Activated naive CD4-positive, alpha-beta T cell (primary cell): ENCODE measurements at places on chromosomes 7 and 10.

DNA sequence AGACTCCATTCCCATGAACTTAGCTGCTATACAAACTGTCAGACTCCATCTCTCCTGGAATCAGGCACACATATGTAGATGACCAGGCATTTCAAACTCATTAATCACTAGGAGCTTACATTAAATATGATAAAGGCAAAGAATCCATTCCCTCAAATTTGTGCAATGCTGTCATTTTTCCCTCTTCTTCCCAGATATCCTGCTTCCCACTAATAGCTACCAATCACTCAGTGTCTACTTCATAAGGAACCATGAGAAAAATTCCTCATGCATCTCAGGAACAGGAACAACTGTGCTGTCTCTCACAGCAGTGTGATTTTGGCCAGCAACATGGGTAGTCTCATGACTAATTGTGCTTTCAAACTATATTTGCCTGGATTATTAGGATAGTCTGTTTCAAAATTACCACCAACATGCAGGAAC lies 133.9 kb downstream of the DKK1 start:
- DNase-seq = no peak

DNA sequence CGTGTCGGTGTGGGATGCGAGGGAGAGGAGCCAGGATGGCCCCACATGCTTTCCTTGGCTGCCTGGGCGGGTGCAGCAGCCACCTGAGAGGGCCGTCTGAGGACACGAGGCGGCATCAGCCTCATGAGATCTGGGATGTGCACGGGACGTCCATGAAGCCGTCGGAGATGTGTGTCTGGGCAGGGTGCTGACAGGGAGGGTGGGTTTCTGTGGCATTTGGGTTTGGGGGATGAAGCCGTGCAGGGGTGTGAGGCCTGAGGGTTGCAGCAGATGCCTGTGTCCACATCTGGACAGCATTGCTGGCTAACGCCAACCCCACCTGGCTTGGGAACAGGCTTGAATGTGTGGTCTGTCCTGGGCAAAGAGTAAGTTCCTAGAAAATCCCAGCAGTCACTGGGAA lies 179.5 kb downstream of the DNAJB6 start:
- DNase-seq = no peak

- DNase-seq = no peak
These were observed 234.0 kb upstream of the SP8 start for GRCh38 chr7:21020667-21021066.

GRCh38 chr7:131111081-131111576 lies 216.5 kb upstream of the MKLN1 start:
- DNase-seq = no peak

DNA sequence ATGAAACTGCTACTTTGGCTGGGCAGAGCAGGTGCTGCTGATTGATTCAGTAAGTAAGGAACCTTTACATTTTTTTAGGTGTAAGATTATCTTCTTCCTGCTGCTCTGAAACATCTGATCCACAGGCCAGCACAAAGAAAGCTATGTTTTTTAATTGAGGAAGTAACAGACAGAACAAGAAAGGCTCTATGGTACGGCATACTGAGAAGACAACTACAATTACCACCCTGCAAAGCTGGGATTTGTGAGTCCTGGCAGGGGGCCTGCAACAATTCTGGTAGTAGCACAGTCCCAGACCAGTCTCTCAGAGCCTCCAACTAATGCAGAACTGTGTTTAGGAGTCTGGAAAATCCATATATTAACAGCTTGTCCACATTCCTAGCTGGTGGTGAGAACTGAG lies 103.0 kb upstream of the LRRTM3 start:
- DNase-seq = no peak

DNA sequence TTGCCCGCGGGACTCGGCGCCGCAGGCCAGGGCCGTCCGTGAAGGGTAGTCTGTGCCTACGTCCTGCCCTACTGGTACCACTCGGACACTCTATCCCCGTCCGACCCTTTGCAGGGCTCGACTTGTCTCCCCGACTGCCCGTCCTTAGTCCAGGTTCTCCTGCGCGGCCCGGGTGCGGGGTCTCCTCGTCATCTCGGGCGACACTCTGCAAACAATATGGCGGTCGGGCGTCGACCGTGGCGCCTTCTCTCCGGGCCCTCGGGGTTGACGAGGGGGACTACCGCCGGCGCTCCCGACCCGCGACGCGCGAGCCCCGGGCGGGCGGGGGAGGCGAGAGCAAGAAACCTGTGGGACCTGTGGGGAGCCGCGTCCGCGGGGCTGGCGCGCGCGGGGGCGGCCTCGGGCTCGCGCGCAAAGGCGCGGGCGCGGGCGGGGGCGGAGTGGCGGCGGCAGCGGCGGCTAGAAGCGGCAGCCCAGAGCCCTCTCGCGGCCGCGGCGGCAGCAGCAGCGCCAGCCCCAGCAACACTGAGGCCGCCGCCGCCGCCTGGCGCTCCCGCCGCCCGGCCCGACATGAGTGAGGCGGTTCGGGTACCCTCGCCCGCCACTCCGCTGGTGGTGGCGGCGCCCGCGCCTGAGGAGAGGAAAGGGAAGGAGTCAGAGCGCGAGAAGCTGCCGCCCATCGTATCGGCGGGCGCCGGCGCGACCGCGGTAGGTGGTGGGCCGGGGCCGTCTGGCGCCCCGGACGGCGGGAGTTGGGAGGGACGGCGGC lies at the start of gene HECTD2:
TSS of gene HECTD2 (plus strand) at position 476 of the 769 bp plus-strand sequence. CDS start at position 571, 95 bp downstream.
- DNase-seq = peak; percentile 83

- peak; percentile 83 for DNase-seq
These were observed 4.1 kb downstream of the MBLAC1 start for GRCh38 chr7:100130608-100131453.
